Mucosa of gallbladder (tissue), 1 donor: ENCODE measurements at places on chromosomes 2 and 18. TPM values are rescaled to one million over a fixed set of nuclear protein-coding genes. Genes with fewer than 3 reads are reported as not detected.

DNA sequence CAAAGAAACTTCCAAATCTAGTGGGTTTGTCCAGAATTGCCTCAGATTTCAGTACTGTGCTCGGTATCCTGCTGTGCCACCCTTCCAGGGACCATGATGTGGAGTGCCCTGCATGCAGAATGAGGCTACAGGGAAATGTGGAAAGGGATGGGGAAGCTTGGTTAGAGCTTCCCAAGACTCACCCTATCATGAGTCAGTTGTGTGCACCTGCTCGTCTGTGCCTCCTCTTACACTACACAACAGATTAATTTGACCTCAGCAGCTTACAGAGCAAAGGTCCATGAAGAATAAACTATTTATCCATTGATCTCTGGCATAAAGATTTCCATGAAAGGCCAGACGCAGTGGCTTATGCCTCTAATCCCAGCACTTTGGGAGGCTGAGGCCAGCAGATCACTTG is 21.3 kb upstream of the NCK2 start:
- DNase-seq: no peak

- no peak for DNase-seq
Observed at GRCh38 chr2:160534996-160535395, 41.4 kb upstream of the RBMS1 start.

DNA sequence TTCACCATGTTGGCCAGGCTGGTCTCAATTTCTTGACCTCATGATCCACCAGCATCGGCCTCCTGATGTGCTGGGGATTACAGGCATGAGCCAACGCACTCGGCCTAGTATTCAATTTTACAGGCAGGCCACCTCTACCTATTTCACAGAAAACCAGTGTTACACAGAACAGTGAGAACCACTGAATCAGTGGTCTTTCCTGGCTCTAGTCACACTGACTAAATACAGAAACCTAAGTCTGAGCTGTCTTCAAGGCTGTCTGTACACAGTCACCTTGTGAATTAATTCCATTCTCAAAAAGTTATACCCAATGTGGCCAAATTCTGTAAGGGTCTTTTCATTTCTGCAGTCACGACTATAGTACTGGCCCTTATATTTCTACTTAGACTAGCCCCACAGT is 3.5 kb downstream of the RNF149 start:
- DNase-seq: no peak

GRCh38 chr2:30412047-30412683 is 34.9 kb upstream of the LCLAT1 start:
- DNase-seq: peak; percentile 63

- DNase-seq: peak; percentile 54
Observed at GRCh38 chr2:238228700-238229099, 11.1 kb downstream of the HES6 start.

GRCh38 chr2:95031726-95032116 is 6.2 kb downstream of the MAL start:
- DNase-seq: no peak

GRCh38 chr2:59233448-59233847 is 992.3 kb upstream of the FANCL start:
- DNase-seq: no peak

- DNase-seq: peak; percentile 14
Observed at GRCh38 chr2:181576431-181576830, 80.5 kb downstream of the CERKL start.

- DNase-seq: no peak
Observed at GRCh38 chr2:189285349-189285748, 105.8 kb upstream of the COL5A2 start.

DNA sequence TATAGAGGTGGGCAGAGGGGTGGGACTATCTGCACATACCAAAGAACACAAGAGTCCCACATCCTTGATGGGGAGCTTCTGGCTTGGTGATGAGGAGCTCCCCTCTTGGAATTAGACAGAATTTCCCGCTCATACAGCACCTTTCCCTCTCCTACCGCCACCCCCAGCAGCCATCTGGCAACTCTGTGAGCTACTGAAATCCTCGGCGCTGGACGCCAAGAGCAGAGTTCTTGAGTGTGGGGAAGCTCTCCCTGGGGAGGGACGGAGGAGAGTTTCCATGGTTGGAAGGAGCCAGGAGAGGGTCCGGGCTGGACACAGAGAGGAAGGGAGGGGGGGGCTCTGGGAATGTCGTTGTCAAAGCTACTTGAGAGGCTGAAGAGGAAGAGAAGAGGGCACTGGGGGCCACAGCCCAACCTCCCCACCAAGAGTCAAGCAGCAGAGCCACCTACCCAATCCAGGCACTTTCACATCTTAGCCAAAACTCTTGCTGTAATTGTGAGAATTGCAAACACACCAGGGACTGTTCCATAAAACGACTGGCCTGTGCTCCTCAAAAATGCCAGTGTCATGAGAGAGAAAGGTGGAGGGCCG is 89.4 kb upstream of the MCFD2 start:
- DNase-seq: no peak

DNA sequence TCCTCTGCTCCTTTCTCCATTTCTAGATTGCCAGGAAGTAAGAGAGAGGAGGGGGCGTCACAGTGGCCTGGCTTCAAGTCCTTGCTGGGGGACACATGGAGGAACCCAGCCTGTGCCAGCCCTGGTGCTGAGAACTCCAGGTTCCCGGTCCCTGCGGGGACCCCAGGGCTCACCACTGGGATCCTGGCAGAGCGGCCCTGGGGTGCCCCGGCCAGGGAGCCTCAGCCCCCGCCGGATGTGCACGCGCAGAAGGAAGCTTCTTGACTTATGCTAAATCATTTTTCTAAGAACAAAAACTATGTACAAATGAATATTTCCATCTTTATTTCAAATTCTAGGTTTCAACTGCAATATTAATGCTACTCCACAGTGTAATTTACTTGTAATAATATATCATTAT is 82.6 kb upstream of the SP3 start:
- DNase-seq: no peak

DNA sequence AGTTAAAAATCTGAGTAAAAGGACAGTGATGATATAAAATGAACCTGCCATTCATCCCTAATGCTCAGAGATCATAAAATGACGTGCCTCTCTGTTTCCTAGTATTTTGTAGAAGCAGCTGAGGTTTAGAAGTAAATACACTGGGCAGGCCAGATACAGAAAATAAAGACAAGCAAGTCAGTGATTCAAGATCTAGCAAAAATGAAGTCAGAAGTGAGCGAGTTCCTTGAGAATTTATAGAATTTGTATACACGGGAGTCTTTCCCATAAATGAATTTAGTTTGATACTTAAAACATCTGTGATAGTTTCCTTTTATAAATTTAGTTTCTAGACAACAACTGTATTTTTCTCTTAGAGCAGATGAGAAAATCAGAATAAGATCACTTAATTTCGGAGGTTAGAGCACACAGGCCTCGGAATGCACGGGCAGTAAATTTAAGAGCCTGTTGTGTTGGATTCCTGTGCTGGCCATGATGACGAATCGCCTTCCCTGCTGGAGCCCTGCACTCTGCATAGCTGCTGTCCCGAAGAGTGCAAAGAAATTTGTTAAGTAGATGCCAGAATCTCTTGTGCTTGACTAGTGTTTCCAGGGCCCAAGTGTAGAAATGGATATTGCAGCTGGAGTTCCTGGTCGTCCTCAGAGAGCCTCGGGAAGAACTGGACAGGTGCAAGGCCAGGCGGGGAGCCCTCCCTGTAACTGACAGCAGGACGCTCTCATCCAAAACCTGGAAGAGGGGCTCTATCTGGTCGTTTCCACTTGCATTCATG is 83.7 kb upstream of the RBM44 start:
- no peak for DNase-seq

- DNase-seq: no peak
Observed at GRCh38 chr2:215958257-215958656, 55.1 kb downstream of the MREG start.

- peak; percentile 83 for DNase-seq
Observed at GRCh38 chr2:8676191-8676920, 5.5 kb upstream of the ID2 start.

GRCh38 chr2:213145715-213146242 is 5.6 kb downstream of the IKZF2 start:
- DNase-seq: no peak

DNA sequence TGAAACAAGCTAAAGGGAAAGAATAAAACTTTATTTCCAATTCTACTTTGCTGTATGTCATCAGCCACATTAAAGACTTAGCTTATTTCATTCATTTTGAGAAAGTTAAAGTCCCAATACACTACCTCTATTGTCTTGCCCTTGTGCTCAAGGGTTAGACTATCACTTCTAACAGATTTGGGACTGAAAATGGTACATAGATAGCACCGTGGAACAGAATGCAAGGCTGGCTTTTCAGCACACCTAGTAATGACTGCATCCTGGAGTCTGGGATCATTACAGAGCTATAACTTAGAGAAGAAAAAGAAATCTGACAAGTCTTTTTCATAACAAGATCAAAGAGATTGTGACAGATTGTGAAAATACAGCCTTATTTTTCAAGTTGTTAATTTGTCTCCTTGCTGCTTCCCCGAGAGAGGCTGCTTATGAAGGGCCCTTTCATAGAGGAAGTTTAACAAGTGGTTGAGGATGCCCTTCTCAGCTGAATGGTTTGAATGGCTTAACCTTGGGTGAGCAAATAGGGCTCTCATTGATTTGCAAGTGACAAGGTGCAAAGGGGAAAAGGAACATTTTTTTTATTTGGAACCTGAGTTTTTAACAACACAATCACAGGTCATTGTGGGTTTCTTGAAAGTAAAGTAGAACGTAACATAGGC is 371.8 kb downstream of the EPHA4 start:
- DNase-seq: no peak

GRCh38 chr2:86249579-86250391 is 50.5 kb downstream of the MRPL35 start:
- DNase-seq: no peak

GRCh38 chr2:152433289-152433688 is 98.3 kb downstream of the FMNL2 start:
- DNase-seq: no peak

DNA sequence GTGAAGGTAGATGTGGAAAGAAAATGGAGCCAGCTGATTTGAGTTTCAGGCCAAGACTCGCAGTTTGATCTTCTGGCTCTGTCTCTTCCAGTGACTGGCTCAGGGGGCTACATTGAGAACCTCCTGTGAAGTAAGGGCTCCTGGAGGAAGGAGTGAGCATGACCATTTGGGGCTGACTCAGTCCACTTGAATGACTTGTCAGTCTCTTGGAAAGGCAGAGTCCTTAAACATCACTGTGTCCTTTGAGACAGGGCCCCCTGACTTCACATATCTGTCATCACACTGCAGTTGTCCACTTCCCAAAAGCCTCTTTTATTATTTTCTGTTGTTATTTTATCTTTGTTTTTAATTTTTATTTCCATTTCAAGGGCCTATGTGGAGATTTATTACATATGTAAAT is 204.6 kb upstream of the APCDD1 start:
- no peak for DNase-seq

DNA sequence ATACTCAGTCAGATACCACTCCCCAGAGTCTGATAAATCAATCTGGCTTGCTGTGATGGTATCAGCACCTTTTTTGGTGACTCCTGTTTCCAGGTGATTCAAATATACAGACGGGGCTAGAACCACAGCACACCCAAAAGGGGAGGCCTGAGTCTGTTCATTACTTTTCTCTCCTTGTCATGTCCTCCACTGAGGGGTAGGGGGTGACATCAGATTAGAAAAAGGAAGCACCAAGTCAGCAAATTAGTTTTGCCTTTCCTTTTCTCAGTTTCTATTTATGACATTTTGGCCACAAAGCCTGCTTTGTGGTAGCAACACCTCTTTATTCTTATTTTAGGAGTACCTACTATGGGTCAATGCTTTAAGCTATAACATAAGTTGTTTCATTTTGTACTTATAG is 127.4 kb downstream of the CCDC102B start:
- no peak for DNase-seq

DNA sequence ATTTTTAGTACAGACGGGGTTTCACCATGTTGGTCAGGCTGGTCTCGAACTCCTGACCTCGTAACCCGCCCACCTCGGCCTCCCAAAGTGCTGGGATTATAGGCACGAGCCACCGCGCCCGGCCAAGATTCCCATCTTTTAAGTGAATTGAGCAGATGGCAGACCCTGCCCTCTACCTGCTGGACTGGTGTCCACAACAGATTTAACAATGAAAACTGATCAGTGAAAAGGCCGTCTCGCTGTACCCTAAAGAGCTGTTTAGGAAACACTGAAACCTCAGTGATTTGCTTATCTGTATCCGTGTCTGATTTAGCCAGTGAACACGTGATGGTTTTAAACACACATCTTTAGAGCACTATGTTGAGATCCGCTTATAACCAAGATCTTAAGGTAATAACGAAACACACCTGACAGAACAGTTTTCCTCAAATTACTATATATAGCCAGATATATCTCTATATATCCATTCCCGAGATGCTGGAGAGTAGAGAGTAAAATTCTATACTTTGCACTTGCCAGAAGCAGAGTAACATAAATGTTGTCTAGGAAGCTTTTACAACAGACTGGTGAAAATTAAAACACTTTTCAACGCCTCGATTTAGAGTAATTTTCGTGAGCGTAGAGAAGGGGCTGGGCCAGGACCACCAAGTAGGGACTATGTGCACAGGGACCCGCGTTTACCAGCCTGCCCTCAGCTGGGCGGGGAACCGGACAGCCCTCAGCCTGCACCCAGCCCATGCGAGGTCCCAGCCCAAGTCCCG is 594 bp downstream of the FAM161A start:
- no peak for DNase-seq

The RIT2 gene
- total RNA-seq: not detected

The POTEC gene
- not detected for total RNA-seq

The MROH2A gene
- 1.2 TPM for total RNA-seq

The FOSL2 gene
- 162 TPM for total RNA-seq

The PROM2 gene
- total RNA-seq: 202 TPM

The GRP gene
- total RNA-seq: not detected

The ACKR3 gene
- 12.0 TPM for total RNA-seq

The LCT gene
- not detected for total RNA-seq

The NLRC4 gene
- 1.9 TPM for total RNA-seq

The CFAP53 gene
- total RNA-seq: 1.5 TPM

The ACADL gene
- 3.8 TPM for total RNA-seq

The PRKAG3 gene
- total RNA-seq: not detected

The STARD6 gene
- total RNA-seq: not detected

The ALPP gene
- not detected for total RNA-seq
